ENCODE measurements at places on chromosomes 2 and 18.

- DNase-seq = no peak
Measured at GRCh38 chr18:47611649-47612048, 318.8 kb downstream of the SMAD2 start.

DNA sequence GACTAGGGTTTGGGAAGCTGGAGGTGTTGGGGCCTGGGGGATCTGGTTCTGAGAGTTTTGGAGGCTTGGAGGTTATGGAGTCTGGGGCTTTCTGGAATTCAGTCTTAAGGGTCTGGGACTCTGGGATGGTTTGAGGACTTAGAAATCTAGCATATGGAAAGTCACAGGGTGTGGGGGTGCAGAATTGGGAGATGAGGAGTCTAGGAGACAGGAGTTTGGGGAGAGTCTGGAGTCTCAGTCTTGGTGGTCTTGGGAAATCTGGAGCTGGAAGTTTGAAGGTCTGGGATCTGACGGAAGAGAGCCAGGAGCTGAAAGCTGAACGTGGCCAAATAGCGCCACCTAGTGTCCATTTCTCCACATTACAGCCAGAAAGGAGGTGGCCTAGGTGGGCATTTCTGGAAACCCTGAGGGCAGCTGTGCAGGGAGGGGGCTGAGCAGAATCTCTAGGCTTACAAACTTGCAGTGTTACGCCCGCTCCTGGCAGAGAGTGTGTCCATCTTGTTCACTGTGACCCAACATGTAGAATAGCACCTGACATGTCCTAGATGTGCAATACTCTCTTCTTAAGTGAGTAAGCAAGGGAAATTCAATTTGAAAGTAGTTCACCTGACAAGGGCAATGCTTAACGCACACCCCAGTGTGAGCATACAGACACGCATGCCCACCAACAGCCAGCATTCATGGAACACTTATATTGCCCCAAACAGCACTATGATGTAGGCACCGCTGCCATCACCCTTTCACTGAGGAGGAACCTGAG is 204.8 kb downstream of the TFCP2L1 start:
- peak; percentile 47 for DNase-seq

DNA sequence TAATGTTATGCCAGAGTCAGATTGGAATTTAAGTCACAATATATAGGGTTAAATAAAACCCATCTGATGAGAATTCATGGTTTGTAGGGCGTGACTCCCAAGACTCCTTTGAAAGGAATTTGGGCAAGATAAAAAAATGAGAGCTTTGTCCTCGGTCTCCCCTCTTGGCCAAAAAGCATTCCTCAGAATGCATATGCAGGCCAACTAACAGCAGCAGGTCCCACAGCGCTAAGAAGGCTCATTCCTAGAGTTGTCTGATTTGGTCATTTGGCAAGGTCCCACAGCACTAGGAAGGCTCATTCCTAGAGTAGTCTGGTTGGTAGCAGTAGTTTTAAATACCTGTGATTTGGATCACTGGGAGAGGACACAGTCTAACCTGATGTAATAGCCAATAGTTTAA is 106.3 kb upstream of the B3GNT2 start:
- DNase-seq = no peak

- no peak for DNase-seq
Measured at GRCh38 chr2:128408349-128409305, 90.0 kb upstream of the HS6ST1 start.

GRCh38 chr2:128473175-128474035 is 154.7 kb upstream of the HS6ST1 start:
- DNase-seq = peak; percentile 22

DNA sequence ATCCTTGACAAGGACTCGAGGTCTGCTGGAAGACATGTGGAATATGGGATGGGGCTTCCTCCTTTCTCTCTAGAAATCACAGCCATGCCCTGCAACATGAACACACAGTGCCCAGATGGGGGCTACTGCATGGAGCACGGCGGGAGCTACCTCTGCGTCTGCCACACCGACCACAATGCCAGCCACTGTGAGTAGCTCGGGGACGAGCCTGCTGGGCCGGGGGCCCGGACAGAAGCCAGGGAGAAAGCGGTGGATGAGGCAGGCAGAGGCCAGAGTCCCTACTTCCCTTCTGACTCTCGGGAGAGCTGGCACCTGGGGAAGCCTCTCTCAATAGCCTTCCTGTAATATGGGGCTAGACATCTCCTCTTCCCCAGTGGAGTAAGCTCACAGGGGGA is 50.5 kb downstream of the SNED1 start:
- DNase-seq = no peak

GRCh38 chr2:1482253-1482675 is 69.0 kb downstream of the TPO start:
- DNase-seq = no peak

- DNase-seq = no peak
Measured at GRCh38 chr2:132875193-132875592, 205.2 kb upstream of the LYPD1 start.

GRCh38 chr18:59129951-59130703 is 9.6 kb upstream of the SEC11C start:
- DNase-seq = no peak

- no peak for DNase-seq
Measured at GRCh38 chr2:66569321-66569851, 134.5 kb downstream of the MEIS1 start.

GRCh38 chr2:70831861-70832260 is 3.8 kb downstream of the CD207 start:
- no peak for DNase-seq

DNA sequence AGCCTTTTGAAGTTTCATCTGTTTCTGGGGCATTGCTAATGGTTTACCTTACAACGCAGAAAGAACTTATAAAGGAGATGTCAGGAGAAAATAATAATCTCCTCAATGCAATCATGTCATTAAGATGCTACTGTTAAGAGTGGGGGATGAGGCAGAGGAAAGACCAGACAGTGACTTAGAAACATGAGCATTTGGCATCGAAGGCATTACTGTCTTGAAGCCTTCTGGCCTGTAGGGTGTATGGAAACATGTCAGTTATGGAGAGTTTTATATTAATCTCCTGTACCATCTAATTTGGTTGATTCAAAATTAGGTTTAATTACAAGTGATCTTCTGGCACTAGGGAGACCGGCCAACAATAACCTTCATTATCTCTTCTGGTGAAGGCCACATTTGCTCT is 32.5 kb downstream of the CDC42EP3 start:
- no peak for DNase-seq

- DNase-seq = no peak
Measured at GRCh38 chr18:75757951-75758350, 330.4 kb upstream of the SMIM21 start.

DNA sequence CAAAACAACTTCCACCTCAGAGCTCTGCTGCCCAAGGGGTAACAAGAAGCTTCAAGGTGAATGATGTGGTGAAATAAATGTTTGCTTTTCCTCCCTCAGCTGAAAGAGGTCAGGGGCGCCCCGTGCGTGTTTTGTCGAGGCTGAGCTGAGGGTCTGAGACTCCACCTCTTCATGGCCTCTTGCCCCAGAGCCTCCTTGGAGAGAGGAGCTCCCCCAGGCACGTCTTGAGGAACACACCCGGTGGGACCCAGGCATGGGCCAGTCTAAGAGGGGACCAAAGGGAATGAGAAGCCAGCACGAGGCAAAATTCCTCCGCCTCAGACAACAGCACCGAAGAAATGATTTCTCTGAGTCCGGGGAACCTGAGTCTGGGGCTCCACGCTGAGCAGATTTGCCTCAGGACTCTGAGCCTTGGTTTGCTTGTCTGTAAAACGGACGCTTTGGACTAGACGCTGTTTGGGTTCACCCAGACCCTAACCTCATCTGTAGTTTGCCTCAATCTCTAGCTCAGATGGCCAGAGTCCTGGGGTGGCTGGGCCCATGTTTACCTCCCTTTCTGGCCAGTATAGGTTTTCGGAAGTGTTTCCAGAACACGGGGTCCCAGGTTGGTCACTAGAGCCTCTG is 56.4 kb upstream of the ODC1 start:
- no peak for DNase-seq

DNA sequence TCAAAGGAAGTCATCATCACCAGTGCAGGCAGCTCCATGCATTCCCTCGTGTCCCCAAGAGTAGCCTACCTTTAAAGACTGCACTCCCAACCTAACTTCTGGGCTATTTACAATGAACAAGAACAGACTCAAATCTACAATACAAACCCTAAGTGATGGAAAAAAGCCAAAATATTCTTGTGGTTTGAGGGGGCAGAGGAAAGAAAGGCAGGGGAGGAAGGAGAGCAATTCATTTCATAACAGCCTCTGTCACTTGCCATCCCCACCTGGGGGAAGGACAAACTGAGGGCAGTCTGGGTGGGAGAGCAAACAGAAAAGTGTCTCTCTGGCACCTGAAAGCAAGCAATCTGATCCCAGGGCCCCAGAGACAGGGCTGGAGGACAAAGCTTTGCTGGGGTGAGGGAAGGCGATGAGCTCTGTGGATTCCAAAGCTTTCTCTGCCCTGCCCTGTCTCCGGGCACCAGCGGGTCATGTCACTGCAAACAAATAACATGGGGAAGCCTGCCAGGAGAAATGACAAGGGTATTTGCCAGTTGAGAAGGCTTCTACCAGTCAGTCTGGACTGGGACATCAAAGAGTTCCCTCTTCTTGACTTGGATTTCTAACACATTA is 528.0 kb upstream of the TNP1 start:
- no peak for DNase-seq

DNA sequence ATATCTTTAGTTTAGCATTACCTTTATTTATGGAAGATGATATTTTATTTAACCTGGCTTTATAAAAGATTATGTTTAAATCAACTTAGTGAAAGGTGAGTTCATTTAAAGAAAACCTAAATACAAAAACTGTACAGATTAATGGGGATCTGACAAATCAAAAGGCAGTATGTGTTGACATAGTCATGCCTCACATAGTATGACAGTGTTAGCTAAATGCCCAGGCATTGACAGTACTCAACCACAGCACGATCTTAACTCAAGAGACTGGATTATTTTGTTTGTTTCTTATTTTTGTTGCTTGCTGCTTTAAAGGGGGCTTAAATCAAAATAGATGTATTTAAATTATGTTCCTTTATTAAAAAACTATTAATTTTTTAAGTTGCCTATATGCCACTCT is 7.8 kb downstream of the DOK6 start:
- DNase-seq = no peak

DNA sequence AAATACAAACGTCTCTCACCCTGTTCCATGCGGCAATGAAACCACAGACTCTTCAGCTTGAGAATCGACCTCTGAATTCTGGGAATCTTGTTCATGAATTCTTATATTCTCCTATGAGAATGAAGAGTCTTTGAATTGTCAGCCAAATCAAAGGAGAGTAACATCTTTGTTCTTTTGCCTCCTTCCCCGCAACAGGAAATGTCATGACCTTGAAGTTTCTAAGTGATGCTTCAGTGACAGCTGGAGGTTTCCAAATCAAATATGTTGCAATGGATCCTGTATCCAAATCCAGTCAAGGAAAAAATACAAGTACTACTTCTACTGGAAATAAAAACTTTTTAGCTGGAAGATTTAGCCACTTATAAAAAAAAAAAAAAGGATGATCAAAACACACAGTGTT is 21.8 kb downstream of the TNFAIP6 start:
- DNase-seq = no peak

Data from bone marrow (tissue), 2 donors.